ENCODE measurements at places on chromosomes 4 and X. TPM values are rescaled to one million over a fixed set of nuclear protein-coding genes. Genes with fewer than 3 reads are reported as not detected.
A peak's percentile ranks its signal among the peaks of the same experiment; 100 is the strongest.

DNA sequence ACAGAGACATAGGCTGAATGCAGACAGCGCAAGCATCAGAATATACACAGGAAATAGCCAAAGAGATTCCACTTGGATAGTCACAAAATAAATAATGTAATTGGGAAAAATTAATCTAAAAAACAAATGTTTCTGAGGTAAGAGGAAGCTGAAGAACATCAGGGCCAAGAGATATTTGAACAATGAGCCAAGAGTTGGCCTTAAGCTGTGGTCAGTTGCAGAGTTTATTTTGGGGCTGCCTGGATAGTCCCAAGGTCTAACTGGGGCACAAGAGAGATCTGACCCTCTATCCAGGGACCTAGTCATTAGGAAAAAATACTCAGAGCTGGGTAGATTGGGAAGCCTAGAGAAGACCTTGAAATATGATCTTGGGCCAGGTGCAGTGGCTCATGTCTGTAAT lies 31.3 kb upstream of the FGF16 start:
- no peak for DNase-seq
- H3K4me3 ChIP-seq: no peak overlapping the region
- no peaks in the 10 kb centered on the region for H3K36me3 ChIP-seq

DNA sequence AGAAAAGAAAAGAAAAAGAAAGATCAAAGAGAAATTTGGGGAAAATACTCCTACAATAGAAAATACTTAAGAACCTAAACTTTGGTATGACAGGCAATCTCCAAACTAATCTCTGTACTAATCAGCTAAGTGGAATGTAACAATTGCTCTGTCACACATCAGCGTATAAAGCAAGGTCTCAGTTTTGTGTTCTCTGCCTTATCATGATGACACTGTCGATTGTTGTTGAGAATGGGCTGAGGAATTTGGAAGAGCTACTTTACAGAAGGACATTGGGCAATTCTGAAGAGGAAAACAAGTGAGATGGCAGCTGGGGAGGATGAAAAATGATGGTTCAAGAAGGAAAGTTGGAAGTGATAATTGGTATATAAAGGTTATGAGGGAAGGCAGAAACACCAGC lies 486.0 kb upstream of the HTR2C start:
- no peaks in the 10 kb centered on the region for H3K36me3 ChIP-seq
- no peaks in the 10 kb centered on the region for H3K27me3 ChIP-seq
- H3K4me1 ChIP-seq: no peaks in the 10 kb centered on the region
- H3K27ac ChIP-seq: no peak overlapping the region

DNA sequence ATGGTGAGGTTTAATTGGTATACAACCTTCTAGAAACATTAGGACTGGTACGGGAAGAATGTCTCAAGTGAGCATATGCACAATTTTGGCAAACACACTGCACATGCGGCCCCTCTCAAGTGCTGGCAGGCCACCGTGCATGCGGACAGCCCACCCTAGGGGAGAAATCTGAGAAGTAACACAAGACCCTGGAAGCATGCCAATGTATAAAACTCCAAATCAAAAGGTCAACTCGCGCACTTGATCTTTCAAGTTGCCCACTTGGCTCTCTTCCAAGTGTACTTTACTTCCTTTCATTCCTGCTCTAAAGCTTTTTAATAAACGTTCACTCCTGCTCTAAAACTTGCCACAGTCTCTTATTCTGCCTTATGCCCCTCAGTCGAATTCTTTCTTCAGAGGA lies 488.3 kb downstream of the CFAP47 start:
- no peak overlapping the region for H3K27ac ChIP-seq
- H3K27me3 ChIP-seq: no peaks in the 10 kb centered on the region
- H3K4me3 ChIP-seq: no peak overlapping the region

DNA sequence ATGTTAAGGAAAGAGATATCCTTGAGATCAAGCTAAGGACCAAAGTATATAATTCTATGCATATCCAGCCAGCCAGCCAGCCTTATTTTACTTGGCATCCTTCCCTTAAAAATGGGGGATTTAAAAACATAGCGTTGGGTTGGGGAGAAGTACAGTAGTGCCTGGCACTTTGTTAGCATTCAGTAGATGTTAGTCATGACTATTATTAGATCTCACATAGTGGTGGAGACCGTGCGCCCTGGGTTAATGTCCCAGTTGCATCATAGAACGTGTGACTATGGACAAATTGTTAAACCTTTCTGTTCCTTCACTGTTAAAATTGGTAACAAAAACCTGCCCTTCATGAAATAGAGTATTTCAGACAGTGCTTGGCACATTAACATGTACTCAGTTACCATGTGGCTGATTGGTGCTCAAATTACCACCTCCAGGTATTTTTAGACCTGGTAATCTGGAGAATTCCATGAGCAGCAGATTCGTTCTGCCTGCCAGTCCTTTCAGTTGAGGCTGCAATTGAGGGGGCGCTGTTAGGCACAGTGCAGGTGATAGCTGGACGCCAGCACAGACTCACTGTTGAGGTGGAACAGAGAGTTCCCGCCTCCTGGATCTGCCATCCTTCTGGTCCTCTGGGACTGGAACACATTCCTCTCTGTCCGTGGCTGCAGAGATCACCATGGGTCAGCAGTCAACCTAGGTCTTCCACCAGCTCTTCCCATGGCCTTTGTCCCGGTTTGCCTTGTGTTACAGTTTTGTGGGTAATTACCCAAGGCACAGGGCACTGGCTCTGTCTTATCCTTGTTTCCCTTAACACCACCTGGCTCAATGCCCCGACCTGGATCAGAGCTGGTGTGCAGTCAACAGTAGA lies 31.7 kb downstream of the RBBP7 start:
- H3K27me3 ChIP-seq: no peaks in the 10 kb centered on the region
- H3K36me3 ChIP-seq: peaks cover 10% of the 10 kb centered on the region
- H3K4me1 ChIP-seq: peaks cover 3% of the 10 kb centered on the region
- H3K27ac ChIP-seq: no peak overlapping the region
- DNase-seq: no peak
- no peak overlapping the region for H3K4me3 ChIP-seq

DNA sequence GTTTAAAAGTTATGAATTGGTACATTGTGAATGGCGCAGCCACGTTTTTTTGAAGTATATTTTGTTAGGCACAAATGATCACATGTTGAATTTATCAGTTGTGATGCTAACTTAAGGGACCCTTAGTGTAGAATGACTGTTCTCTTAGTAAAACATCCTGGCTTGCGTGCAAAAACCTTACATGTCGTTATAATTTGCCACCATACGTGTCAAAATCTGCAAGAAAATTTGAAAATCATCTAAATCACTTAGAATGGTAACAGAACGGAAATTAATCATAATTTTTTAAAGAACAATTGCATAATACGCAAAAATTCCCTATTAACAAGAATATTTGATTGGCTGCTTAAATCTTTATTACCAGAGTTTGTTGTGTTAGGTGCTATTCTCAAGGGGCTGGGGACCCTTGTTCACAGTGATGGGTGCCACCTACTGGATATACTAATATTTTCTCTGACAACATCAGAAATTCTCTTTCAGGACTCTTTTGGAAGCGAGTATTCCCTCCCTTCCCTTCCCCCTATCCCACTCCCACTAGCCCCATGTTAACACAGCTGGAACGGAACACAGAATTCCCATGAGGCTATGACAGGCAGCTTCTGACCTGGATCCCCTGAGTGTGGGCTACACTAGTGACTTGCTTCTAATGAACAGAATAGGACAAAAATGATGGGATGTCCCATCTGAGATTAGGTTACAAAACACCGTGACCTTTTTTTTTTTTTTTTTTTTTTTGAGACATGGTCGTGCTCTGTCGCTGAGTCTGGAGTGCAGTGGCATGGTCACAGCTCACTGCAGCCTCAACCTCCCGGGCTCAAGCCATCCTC lies 71.8 kb downstream of the SUPT20HL2 start:
- no peak for DNase-seq
- no peak overlapping the region for H3K27ac ChIP-seq

The AVPR2 gene
- 2.4 TPM for total RNA-seq

DNA sequence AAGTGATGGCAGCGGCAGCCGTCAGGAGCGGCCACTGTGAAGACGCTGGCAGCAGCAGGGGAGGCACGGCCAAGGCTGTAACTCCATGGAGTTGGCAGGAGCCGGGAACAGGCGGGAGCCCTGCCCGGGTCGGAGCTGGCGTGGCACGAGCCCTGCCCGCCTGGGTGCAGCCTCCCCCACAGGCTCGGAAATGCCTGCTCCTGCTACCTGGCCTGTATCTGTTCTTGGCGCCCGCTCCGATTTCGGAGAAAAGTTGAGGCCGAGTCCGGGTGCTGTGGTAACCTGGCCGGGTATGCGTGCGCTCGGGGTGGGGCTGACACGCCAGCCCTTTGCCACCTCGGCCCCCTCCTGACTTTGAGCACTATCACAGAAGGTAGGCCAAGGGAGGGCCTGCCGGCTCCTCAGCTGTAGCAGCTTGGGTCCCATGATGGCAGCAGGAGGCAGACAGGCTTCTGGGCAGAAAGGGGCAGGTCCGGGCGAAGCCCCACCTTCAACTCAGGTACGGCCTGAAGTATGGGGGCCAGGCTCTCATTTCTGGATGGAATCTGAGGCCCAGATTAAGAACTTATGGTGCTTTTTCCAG lies 51.2 kb upstream of the SHISA3 start:
- H3K27ac ChIP-seq: no peak overlapping the region
- no peaks in the 10 kb centered on the region for H3K27me3 ChIP-seq
- no peaks in the 10 kb centered on the region for H3K36me3 ChIP-seq
- DNase-seq: no peak

The MAGEC2 gene
- total RNA-seq: not detected

DNA sequence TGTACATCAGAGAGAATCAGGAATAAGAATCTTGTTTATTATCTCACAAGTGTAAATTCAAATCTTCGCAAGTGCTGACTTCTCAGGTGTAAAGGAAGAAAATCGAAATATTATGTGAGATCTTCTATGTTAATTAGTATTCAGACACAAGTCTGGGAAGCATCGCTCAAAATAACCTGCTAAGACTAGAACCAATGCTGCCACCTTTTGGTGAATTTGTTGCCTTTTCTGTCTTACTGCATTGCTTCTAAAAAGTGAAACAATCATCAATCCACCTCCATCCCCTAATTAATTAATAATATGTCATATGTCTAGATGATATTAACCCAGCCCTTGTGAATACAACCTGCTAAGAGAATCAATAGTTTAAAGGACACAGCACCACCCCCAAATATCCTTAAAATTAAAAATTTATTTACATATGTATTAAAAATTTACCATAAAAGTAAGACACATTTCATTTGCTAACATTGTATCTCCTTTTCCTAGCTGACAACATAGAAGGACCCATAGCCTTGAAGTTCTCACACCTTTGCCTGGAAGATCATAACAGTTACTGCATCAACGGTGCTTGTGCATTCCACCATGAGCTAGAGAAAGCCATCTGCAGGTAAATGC lies 3.5 kb downstream of the EPGN start:
- H3K4me3 ChIP-seq: no peak overlapping the region
- no peaks in the 10 kb centered on the region for H3K27me3 ChIP-seq
- H3K4me1 ChIP-seq: peaks cover 5% of the 10 kb centered on the region
- H3K36me3 ChIP-seq: no peaks in the 10 kb centered on the region
- H3K27ac ChIP-seq: no peak overlapping the region

The SSX1 gene
- not detected for total RNA-seq

The TMEM35A gene
- 0.21 TPM for total RNA-seq

The TIGD4 gene
- 0.24 TPM for total RNA-seq

The SSX4B gene
- not detected for total RNA-seq

- no peaks in the 10 kb centered on the region for H3K36me3 ChIP-seq
- no peaks in the 10 kb centered on the region for H3K27me3 ChIP-seq
- no peak for DNase-seq
- H3K27ac ChIP-seq: no peak overlapping the region
- peaks cover 7% of the 10 kb centered on the region for H3K4me1 ChIP-seq
- no peak overlapping the region for H3K4me3 ChIP-seq
Observed at GRCh38 chr4:153004081-153004850, 68.1 kb downstream of the FHDC1 start.

The TMEM47 gene
- total RNA-seq: 11.6 TPM

- no peak overlapping the region for H3K27ac ChIP-seq
- DNase-seq: no peak
- H3K36me3 ChIP-seq: peaks cover 16% of the 10 kb centered on the region
- H3K4me1 ChIP-seq: peaks cover 9% of the 10 kb centered on the region
- no peak overlapping the region for H3K4me3 ChIP-seq
Observed at GRCh38 chr4:77742054-77742453, 77.1 kb downstream of the CNOT6L start.

- H3K4me3 ChIP-seq: peak within 1 kb of the TSS; percentile 43
- H3K36me3 ChIP-seq: no peaks in the 10 kb centered on the region
- H3K27ac ChIP-seq: peak within 1 kb of the TSS; percentile 49
- no peaks in the 10 kb centered on the region for H3K27me3 ChIP-seq
Observed at GRCh38 chr4:87529187-87529586, at the start of gene SPARCL1. Gene SPARCL1 (minus strand): TSS chr4:87529376. CDS start chr4:87499574, 29,802 bp downstream.

GRCh38 chrX:136021903-136022302 lies 36.7 kb downstream of the SLC9A6 start:
- no peak for DNase-seq
- H3K4me1 ChIP-seq: no peaks in the 10 kb centered on the region
- H3K27me3 ChIP-seq: no peaks in the 10 kb centered on the region
- peaks cover 6% of the 10 kb centered on the region for H3K36me3 ChIP-seq
- no peak overlapping the region for H3K4me3 ChIP-seq

DNA sequence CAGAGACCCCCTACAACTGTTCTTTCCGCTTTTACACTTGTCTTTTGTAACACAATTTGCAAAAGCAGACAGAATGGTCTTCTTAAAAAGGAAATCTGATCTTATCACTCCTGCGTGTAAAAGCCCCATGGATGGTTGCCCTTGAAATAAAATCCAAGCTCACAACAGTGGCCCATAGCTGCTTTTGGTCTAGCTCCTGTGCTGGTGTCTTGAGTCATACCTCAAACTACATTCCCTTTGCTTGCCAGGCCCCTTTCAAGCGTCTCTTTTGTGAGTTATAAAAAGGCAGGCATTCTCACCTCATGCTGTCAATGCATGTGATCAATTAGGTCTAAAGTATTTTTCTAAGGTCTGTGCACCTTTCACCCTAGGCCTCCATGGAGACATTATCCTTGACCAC lies 27.6 kb downstream of the HPGD start:
- H3K27me3 ChIP-seq: no peaks in the 10 kb centered on the region
- no peaks in the 10 kb centered on the region for H3K36me3 ChIP-seq
- H3K4me3 ChIP-seq: no peak overlapping the region
- H3K27ac ChIP-seq: no peak overlapping the region
- DNase-seq: no peak

The PGAM4 gene
- total RNA-seq: not detected

GRCh38 chr4:68466185-68466584 lies 18.9 kb downstream of the TMPRSS11E start:
- no peak overlapping the region for H3K27ac ChIP-seq
- no peak overlapping the region for H3K4me3 ChIP-seq
- no peaks in the 10 kb centered on the region for H3K4me1 ChIP-seq
- H3K36me3 ChIP-seq: no peaks in the 10 kb centered on the region
